ENCODE measurements at places on chromosomes 5 and 9. TPM values are rescaled to one million over a fixed set of nuclear protein-coding genes. Genes with fewer than 3 reads are reported as not detected.

DNA sequence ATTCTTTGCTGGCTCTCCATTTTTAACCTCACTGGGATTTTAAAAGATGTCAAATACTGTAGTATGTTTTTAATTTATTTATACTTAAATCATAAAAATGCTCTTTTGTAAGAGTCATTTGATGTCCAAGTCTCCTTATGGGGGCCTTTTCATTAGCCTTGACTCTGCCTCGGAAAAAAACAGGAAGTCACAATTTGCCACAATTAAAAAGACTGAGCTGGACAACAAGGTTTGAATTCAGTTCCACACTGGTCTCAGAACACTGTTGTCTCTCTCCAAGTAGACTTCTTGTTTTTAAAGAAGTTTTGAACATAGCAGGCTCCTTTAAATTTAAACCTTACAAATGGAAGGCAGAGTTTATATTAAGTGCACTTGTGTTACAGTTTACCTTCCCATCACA lies 444.2 kb downstream of the ACTL7B start:
- H3K4me1 ChIP-seq, result peaks cover 11% of the 10 kb centered on the region
- H3K27ac ChIP-seq, result no peak overlapping the region
- no peaks in the 10 kb centered on the region for H3K36me3 ChIP-seq
- no peak for DNase-seq

The GRM6 gene
- 0.05 TPM for total RNA-seq

GRCh38 chr9:121333950-121334773 lies 35.9 kb downstream of the STOM start:
- H3K4me3 ChIP-seq, result no peak overlapping the region
- H3K36me3 ChIP-seq, result peaks cover 13% of the 10 kb centered on the region
- no peak overlapping the region for H3K27ac ChIP-seq
- no peak for DNase-seq

The IFNA2 gene
- not detected for total RNA-seq

All from WTC11 (cell line).